Activated T-cell treated with anti-CD3 and anti-CD28 coated beads, Interleukin-2, amount 50 U/mL, for 4 hours (primary cell): ENCODE measurements at places on chromosomes 4 and X. TPM values are rescaled to one million over a fixed set of nuclear protein-coding genes. Genes with fewer than 3 reads are reported as not detected.

ITGB1BP2 gene
- 3.6 TPM for total RNA-seq

UBA6 gene
- total RNA-seq, result 51.1 TPM

TLR1 gene
- total RNA-seq, result 1.1 TPM

TLR8 gene
- not detected for total RNA-seq

CACNA1F gene
- 0.13 TPM for total RNA-seq

PABPC1L2A gene
- total RNA-seq, result not detected

TDO2 gene
- 0.16 TPM for total RNA-seq

NXF2 gene
- not detected for total RNA-seq

DNA sequence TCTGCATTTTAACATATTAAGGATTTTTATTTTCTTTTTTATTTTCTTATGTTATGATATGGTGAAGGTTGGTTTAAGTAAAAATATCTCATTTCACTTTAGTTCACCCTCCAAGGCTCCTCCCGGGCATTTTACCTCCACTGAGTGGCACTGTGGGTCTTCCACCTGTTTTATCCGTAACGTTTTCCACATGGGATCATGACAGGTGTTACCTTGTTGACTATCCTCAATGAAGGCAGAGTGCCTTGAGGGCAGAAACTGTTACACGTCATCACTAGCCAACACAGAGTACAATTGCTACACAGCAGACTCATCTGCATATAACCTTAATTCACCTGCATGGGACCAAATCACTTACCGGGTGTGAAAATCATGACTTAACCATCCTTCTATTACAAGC lies 105.8 kb downstream of the GEMIN8 start:
- DNase-seq, result no peak

GRCh38 chrX:145751943-145752342 lies 65.7 kb upstream of the SLITRK2 start:
- DNase-seq, result no peak

GRCh38 chrX:103338663-103339062 lies 8.6 kb downstream of the TCEAL7 start:
- DNase-seq, result no peak

- DNase-seq, result no peak
These were observed 140.7 kb downstream of the TMEM164 start for GRCh38 chrX:110143454-110144210.

GRCh38 chrX:65772842-65773241 lies 105.4 kb downstream of the MSN start:
- DNase-seq, result no peak

- DNase-seq, result peak; percentile 72
These were observed 29.5 kb downstream of the MSL3 start for GRCh38 chrX:11787564-11787963.

GRCh38 chr4:108512615-108513505 lies 107.5 kb upstream of the RPL34 start:
- DNase-seq, result peak; percentile 36

GRCh38 chrX:41001327-41001726 lies 83.9 kb upstream of the USP9X start:
- DNase-seq, result no peak

DNA sequence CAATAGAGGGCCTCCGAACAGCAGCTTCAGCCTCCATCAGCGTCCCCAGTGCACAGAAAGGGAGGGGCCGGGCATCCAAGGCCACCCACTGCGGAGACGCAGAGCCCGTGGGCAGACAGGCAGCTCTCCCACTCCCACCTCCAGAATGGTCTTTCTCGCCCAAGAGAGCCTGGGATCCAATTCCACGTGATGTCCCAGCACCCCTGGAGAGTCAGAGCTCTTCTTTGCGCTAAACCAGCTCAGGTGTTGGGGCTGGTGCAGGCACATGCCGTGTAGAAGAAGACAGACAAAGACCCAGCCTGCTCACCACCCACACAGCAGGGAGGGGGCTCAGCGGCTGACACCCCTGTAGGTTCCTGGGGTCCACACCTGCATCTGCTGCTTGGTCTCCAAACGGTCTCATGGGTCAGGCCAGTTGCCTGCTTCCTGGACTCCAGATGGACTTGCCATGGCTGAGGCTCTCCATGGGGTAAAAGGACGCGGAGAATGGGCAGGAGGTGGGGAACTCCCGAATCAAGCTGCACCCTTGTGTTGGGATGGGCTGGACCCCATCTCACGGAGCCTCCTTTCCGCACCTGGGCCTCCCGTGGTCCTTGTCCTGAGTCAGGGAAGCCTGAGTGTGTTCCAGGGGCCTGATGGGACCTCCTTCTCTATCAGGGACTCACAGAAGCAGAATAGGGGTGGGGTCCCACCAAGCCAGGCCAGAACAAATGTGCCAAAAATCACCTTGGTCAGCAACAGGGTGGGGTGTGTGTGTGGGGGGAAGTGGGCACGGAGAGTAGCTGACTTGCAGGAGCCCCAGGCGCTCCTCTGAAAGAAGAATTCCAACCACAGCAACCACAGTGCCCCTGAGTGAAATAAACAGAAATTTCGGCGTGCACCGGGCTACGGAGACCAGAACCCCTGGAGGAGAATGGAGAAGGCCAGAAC lies 11.6 kb upstream of the ASMTL start:
- DNase-seq, result no peak

DNA sequence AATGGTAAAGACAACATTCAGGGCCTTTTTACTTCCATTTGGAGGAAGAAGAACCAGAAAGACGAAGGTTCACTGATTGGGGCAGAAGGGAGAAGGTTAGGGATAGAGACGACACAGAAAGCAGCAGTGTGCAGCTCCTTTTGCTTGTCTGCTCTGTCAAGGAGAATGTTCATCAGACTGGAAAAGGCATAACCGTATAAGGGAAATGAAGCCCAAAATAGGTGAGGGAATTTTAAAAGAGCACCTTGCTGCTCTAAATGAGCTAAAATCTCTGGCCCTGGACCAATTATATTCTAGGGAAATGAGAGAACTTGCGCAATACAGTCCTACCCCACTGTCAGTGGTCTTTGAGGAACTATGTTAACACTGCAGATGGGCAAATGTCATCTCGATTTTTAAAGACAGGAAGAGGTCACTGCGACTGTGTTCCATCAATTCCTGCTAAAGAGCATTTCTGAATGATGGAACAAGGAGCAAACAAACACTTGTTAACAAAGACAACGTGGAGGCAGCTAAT lies 909.8 kb upstream of the FTHL17 start:
- no peak for DNase-seq

GRCh38 chr4:39291686-39292085 lies 74.5 kb downstream of the RFC1 start:
- no peak for DNase-seq
